ENCODE measurements at places on chromosomes 6 and 20. TPM values are rescaled to one million over a fixed set of nuclear protein-coding genes. Genes with fewer than 3 reads are reported as not detected.
A peak's percentile ranks its signal among the peaks of the same experiment; 100 is the strongest.

DNA sequence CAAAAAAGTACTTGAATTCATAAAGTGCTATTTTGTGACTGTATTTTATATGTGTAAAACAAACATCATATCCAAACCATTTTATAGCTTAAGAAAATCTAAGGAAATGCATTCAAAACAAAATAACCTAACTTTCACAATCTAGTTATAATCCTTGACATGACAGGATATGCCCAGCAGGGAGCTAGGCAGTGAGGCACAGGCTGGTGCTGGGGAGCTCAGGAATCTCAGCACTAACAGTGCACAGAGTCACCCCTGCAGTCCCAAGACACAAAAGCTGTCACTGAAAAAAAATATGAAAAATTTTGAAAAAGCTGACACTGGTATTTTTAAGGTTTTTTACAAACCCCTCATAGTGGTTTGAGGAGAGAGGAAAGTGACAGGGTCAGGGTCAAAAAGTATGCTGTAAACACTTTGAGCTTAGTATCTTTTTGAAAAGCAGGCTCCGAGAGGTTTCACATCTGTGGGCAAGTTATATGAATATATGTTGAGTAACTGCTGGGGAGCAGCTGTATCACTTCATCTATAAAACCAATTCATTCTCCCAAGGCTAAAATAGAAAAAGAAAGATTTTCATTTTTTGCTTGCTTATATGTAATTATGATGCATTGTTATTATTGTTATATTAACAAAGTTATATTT is 24.1 kb downstream of the LGSN start:
- DNase-seq = no peak

DNA sequence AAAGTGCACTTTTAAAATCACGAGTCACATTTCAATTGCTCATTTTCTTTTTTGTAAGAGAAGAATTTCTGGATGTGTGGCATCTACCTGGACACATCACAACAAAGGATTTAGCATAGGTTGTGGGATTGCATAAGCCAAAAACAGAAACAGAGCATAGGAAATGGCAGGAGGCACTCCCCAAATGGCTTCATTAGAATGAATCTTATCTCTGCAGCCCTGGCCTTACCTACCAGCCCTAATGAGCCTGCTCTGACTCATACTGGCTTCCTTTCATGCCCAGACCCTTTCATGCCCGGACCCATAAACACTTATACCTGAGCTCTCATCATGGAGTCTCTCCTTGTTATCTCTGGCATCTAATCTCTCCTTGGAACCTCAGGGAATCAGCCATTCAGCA is 23.9 kb upstream of the SPTLC3 start:
- DNase-seq = no peak

DNA sequence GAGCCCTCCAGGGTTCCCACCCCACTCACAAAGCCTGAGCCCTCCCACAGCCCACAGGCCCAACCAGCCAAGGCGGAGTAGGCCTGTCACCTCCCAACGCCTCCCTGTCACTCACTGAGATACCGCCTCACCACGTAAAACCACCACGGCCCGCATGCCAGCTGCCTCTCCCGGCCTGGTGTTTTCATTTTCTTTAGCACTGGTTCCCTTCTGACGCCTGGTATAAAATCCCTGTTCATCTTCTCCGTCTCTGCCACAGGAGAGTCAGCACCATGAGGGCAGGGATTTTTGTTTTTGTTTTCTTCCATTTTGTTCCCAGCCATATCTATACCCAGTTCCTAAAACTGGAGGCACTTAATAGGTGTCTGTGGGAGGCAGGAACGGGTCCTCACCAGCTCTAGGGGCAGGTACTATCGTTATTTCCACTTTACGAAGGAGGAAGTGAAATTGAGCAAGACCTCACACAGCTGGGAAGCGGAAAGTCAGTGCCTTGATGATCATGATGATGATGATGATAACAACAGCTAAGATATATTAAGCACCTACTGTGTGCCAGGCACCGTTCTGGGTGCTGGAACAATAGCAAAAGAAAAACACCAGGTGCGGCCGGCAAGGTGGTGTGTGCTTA is 58.6 kb downstream of the SNAI1 start:
- DNase-seq = no peak

DNA sequence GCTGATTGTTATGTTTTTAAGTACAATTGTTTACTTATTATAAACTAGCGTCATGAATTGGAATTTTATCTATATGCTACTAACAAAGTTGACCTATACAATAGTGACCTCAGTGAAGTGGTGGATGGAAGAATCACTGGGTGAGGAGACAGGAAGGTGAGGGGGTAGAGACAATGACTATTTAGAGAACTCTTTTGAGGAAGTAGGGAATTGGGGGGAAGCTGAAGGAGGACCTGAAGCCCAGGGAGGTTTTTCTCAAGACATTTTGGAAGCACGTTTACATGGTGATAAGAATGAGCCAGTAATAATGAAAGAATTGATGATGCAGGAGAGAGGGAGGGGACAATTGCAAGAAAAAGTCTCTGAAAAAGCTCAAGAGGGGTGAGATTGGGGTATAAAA is 96.4 kb downstream of the RPS12 start:
- no peak for DNase-seq

- no peak for DNase-seq
Observed at GRCh38 chr6:140174524-140174923, 800.1 kb upstream of the CITED2 start.

- peak; percentile 88 for DNase-seq
Observed at GRCh38 chr6:6696867-6697531, 108.5 kb downstream of the LY86 start.

GRCh38 chr6:6891949-6892461 is 215.8 kb upstream of the RREB1 start:
- DNase-seq = no peak

GRCh38 chr20:37042986-37043972 is 52.5 kb downstream of the RBL1 start:
- DNase-seq = no peak

- DNase-seq = no peak
Observed at GRCh38 chr6:81734081-81734480, 18.4 kb downstream of the TENT5A start.

- no peak for DNase-seq
Observed at GRCh38 chr20:661474-662270, 8.7 kb upstream of the SRXN1 start.

DNA sequence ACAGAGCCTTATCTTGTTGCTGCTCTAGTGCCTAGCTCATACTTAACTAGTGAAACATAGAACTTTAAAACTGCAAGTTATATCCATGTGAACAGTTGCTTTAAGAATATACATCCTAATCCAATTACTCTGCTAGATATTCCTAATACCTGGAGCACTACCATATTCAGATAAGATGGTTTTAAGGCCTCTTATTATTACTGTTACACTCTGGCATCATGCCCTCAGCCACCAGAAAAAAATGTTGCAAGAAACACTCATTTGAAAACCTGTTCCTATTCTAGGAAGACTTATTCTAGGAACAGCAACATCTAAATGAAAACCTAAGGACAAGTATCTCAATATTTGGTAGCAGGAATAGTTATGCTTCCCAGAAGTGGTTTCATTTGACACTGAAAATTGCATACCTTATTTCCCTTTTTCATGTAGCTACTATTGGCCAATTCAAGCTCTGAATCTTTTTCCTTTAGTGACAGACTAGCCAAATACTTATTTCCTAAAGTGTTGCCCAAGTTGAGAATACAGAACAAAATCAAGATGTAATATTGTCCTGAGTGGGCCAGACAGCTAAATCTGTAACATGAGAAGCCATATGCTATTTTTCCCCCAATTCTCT is 4.8 kb upstream of the MTFR2 start:
- no peak for DNase-seq

DNA sequence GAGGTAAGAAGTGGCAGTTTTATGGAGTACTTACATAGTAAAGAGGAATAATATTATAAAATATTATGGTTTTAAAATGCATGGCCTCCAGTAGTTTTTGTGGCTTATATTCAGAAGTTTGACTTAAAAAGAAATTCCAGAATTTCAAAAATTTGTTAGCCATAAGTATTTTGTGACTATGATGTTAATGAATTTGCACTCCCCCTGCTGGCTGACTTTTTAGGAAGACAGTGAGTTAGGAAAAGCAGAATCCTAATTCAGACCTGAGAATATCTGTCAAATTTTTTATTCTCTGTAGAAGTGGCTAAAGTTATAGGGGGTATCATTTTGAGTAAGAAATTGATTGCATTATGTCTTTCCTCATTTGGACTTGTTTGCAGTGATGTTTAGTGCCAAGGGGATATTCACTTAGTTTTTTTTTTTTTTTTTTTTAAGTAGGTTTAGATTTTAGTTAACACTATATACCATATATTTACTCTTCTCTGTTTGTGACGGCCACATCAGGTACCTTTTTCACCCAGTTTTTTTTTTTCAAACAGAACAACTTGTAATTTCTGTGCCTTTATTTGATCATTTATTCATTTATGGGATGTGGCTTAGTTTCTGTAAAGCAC is 40.8 kb downstream of the ZFAND3 start:
- DNase-seq = no peak

GRCh38 chr6:34657037-34657306 is 39.6 kb downstream of the ILRUN start:
- no peak for DNase-seq

- DNase-seq = peak; percentile 80
Observed at GRCh38 chr6:26571592-26572296, 25.0 kb upstream of the ABT1 start.

DNA sequence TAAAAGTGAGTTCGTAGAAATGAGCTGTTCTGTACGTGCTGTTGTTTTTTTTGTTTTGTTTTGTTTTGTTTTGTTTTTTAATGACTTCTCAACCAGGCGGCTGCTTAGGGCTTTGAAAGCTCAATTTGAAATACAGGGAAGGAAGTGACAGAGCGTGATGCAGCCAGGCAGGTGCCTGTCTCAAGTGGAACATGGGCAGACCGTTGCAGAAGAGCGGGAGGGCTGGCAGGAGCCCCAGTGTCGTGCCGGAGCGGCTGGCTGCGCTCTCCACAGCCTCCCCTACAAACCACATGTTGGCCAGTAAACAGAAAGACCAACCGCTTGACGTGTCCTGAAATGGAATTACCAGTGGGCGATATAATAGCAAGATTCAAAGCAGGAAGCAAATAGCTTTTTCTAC is 164.9 kb upstream of the RREB1 start:
- peak; percentile 60 for DNase-seq

DNA sequence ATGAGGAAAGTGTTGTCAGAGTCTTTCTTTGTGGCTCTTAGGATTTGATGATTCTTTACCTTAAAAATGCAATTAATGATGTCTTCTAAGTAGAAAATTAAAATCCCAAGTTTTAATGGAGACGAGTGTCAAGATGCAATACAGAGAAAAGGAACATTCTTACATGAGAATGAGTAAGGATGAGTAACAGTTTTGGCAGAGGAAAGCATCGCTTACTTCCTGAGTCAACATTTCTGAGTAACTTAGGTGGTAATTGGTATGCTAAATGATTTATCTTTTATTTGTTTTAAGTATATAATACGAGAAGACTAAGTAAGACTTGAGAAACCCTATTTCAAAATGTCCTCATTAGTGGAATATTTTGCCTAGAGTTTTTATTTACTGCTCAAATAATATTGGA is 101.3 kb downstream of the RTN4IP1 start:
- DNase-seq = no peak

- no peak for DNase-seq
Observed at GRCh38 chr6:101208152-101208551, 185.4 kb upstream of the GRIK2 start.

DNA sequence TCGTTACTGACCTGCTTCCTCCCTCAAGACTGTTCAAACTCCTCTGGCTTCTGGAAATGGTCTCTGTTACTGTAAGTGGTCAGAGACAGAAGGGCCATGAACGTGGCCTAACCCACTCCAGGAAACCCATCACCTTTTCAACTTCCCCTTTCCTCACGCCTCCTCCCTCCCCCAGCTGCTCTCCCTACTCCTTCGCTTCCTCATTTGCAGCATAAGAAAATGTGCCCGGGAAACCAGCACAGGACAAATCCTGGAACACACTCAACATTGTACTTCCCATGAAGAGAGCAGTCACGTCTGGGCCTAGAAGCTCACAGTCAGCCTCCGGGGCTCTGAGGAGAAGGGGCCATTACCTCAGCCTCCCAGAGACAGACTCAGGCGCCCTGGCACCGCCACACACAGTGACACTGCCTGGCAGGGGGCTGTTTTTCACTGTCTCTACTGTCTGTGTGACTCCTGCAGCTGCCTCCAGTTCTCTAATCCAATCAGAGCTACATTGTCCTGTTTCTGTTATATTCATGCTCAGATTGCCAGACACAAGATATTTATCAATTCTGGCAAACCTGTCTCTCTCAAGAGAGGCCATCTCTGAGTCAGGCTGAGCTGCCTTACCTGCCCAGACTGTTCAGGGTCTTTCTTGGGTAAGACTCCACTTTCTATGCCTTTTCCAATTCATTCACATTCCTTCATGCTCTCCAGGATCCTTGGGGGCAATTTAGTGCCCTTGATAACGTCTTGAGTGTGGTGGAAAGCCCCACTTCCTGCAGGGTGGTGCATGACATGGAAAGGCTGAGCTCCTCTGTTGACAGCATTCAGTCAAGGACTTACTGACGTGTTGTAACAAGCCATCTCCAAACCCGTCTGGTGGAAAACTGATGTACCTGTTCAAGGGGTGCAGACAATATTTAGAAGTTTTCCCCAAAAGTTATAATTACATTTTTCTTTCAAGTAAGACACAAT is 242.2 kb downstream of the HIVEP2 start:
- peak; percentile 26 for DNase-seq

Gene GSTA3
- total RNA-seq = 0.50 TPM

Gene OR2B6
- not detected for total RNA-seq

Gene ARID1B
- total RNA-seq = 67.6 TPM

Gene THBD
- 77.4 TPM for total RNA-seq

Gene SLC52A3
- total RNA-seq = 1.6 TPM

Gene KCNQ5
- total RNA-seq = 2.3 TPM

Gene COL12A1
- 74.3 TPM for total RNA-seq

Gene GLP1R
- not detected for total RNA-seq

Gene CALHM6
- 2.1 TPM for total RNA-seq

Gene FITM2
- 11.4 TPM for total RNA-seq

Gene TRIM40
- total RNA-seq = not detected

Gene TRIM31
- 0.99 TPM for total RNA-seq

Gene JPH2
- 3.4 TPM for total RNA-seq

Gene SPATS1
- 0.45 TPM for total RNA-seq

Gene AGER
- total RNA-seq = 616 TPM

Gene DEFB124
- total RNA-seq = not detected

Gene OXT
- 0.55 TPM for total RNA-seq

Gene LCA5
- 5.2 TPM for total RNA-seq

Gene NKX2-2
- total RNA-seq = not detected

Gene RBPJL
- total RNA-seq = not detected

Measured in left lung (tissue), 14 donors.